ENCODE measurements at places on chromosomes 2 and 18.

DNA sequence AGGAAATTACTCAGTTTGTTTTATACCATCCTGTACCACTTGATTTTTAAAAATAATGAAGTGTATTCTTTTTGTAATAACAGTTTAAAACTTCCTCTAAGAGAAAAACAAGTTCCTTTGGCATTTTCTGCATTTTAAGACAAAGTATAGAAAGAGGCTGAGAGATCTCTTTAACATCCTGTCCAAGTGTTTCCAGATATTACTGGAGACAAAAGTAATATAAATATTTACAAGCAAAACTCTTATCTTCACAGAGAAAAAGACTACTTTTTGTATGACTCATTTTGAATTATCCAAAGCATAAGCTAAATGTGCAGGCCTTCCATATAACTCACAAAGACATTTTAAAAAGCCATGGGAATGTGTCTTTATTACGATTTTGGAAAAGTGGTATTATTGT lies 221.1 kb downstream of the RDH14 start:
- DNase-seq: no peak

DNA sequence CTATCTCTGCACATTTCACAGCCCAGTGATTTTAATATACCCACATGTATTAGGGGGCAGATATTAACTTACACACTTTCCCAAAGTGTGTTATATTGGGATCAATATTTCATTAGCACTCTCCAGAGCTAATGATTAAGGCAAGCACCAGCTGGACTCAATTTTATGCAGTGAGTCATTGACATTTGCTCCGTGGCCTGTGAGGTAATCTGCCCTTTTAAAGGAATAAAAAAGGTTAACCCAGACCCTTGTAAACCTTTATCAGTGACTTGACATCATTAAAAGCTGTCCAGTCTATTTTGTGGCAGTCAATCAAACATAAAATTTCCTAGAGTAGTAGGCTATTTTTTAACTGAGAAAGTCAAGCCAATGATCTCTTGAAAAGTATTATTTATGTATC lies 1870.4 kb upstream of the CELF4 start:
- no peak for DNase-seq

DNA sequence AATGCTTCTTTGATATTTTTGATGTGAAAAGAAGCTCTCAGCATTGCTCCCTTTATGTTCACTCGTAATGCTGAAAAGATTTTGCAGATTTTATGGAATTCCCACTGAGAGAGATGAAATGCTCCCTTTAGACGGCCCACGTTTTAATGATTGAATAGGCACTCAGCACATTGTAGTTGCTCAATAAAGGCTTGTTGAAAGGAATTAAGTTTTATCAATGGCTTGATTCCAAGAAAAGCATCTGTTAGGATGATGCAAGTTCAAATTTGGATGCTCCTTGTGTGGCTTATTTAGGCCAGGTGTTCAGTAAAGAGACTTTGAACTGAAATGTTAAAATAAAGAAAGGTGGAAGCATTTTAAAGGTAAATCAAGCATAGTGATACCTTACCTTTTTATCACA lies 725.1 kb downstream of the EPHA4 start:
- no peak for DNase-seq

DNA sequence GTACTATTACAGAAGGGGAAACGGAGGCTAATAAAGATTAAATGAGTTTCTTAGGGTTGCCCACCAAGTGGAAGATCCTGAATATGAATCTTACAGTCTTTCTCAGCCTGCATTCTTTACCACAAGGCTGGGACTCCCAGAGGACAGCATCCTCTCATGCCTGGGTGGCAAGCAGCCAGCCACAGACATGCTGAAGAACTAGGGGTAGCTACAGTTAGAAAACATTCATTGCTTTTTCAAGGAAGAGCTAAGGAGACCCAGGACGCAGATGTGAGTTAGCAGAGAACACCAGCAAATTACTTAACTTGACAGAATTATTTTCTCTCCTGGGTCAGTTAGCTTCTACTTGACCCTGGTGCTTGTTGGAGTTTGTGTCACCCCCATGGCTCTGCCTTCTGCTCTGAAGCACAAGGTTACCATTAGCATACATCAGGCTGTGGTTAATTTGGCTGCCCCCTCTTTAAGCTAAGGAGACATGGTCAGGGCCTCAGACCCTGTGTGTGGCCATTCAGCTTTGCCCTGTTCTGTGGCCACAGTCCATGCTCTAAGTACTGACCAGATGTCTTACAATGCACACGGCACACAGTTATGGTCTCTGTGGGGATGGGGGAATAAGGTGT lies 132.3 kb upstream of the TNP1 start:
- DNase-seq: no peak

DNA sequence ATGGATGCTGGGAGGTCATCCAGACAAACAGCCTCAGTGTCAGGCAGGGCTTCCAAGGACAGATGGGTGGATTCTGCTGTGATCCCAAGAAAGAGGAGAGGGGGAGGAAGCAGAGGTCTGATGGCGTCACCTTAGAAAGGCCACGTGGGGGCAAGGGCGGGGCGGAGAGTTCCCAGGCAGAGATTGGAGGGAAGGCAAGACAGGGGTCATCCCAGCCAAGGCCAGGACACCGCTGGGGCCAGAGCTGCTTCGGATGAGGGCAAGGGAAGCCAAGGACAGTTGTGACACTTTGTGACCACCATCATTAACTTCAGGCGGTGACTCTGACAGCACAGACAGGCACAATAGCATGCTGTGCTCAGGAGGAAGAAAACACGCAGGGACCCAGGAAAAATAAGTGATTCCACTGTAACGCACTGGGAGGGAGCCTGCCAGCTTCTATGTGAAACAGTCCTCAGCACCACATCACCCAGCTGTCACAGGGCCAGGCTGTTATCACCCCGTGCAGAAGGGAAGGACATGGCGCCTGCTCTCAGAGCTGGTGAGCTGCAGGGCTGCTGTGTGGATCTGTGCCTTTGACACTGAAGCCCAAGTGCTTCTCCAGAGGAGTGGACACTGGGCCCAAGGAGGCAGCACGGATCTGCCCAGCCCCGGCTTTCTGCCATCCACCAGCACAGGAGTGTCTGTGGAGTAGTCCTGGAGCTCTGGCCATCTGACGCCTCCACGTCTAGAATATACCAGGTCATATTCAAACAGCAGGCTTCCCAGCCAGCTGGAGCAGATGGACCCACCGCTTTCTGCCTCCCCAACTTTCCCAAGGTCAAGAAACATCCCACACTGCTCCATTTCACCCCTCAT lies 204.1 kb downstream of the NDUFA10 start:
- DNase-seq: no peak

DNA sequence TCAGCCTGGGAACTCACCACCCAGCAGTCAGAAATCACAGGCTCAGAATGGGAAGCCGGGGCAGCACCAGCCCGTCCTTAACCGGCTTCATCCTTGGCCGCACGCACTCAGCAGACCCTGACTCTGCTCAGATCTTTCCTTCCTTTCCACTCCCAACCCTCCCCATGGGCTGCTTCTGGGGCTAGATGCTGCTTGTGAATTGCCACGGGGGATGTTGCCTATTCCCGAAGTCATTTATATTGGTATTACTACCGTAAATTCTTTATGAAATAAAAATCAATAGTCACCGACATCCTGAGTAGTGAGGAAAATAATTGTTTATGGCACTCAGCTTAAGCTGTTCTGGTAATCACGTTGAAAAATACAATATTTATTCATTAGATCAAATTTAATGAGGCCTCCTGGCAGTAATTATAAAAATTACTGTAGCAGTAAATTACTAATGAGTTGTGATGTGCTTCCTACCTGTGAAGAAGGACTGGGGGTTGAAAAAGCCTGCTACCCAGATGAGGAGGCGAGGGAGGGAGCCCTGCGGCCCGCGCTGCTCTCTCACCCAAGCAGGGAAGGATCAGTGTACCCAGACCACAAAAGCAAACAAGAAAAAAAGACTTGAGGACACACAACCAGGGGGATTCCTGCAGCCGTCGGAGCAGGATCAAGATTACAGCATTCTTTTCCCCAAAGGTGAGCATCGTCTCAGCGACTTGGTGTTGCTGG lies 31.5 kb downstream of the CDCA7 start:
- DNase-seq: no peak

- DNase-seq: no peak
Observed at GRCh38 chr2:230408244-230408842, 7.7 kb upstream of the SP100 start.

DNA sequence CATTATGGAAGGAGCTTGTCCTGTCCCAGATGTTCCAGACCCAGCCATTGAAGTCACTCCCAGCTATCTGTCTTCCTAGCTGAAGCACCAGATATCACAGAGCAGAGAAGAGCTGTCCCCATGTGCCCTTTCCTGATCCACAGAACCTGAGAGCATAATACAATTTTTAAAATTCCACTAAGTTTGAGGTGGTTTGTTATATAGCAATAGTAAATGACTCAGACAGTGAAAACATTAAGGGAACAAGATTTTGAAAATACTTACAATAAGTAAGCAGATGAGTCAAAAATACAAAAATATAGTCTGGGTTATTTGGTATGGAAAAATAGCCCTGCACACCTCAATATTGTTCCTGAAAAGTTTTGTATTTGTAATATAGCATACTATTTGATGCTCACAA lies 85.8 kb upstream of the GLS start:
- no peak for DNase-seq

- DNase-seq: peak; percentile 35
Observed at GRCh38 chr2:240575101-240575965, 7.0 kb downstream of the RNPEPL1 start.

DNA sequence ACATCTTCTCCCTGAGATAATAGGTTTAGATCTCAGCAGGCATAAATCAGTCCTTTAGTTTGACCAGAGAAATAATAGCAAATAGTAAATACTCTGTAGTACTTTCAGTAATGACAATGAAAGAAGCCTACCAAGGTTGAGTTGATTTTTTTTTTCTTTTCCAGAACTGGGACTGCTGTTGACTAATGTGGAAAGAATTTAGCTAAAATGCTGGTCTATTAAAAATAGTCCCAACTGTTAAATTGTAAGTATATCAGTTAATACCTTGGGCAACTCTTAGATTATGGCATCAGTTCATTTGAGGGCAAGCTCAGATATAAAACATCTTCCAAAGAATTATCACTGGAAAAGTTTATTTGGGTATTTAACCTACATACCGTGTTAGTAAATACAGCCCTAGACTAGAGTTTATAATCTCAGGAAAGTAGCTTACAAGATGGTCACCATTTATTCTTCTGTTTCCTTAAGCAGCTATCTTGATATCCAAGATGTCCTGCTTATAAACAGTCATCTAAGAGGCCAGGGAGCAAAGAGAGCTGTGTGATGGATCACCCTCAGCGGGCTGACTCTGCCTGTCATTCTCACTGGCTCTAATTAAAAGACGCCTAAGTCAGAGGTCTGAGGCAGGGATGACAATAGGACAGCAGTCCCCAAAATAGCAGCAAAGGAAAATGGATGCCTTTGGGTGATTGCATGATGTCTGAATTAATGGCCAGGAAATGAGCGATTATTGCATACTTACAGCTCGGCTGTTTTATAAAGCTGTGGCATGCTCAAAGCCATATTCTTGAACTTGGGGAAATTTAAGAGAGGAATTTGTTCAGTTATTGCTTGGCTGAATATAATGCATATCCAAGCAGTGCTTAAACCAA lies 121.3 kb downstream of the MTX2 start:
- DNase-seq: no peak

DNA sequence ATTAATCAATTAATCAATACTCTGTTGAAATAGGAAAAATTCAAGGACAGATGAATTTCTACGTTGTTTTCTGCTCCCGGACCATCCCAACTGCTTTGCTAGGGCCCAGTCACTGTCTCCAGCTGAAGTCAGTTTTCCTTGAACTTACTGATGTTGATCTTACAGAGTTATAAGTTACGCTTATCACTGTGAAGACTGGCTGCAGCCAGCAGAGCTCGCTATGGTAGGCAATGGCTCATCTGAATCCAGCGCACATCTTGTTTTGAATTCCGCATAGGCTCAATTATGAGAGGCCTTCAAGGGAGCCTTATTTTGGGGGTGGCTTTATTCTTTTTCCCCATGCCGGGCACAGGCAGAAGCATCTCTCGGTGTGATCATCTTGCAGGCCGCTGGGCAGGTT lies 2.7 kb downstream of the MC2R start:
- DNase-seq: no peak

- no peak for DNase-seq
Observed at GRCh38 chr18:54769526-54770464, 58.5 kb upstream of the RAB27B start.

- DNase-seq: no peak
Observed at GRCh38 chr2:65375723-65376122, 56.7 kb downstream of the SPRED2 start.
